ENCODE measurements at places on chromosomes 16 and 17.

GRCh38 chr16:49108611-49109010, 173.0 kb downstream of the CBLN1 start:
- no peak for DNase-seq

DNA sequence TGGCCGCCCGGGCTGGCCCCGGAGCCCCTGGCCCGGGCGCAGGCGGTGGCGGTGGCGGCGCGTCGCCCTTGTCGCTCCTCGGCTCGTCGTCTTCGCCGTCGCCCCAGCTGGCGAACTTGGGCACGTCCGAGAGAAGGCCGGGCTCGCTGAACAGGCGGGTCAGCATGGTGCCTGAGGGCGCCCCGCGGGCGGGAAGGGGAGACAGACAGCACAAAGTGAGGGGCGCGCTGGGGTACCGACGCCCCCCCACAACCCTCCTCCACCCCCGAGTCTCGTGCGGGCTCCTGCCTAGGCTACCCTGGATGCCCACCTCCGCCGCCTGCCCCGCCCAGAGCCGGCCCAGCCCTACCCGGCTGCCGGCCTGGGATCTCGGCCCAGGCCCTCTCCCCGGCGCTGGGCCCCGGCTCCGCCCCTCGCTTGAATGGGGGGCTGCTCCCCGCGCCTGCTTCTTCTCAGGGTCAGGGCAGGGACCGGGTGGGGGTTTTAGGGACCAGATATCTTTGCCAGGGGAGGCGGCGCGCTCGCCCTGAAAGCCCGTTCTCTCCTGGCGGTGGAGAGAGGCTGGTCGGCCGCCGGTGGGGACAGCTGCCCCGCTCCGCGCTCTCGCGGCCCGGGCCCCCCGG, 1.2 kb downstream of the NEUROD2 start:
- no peak for DNase-seq

DNA sequence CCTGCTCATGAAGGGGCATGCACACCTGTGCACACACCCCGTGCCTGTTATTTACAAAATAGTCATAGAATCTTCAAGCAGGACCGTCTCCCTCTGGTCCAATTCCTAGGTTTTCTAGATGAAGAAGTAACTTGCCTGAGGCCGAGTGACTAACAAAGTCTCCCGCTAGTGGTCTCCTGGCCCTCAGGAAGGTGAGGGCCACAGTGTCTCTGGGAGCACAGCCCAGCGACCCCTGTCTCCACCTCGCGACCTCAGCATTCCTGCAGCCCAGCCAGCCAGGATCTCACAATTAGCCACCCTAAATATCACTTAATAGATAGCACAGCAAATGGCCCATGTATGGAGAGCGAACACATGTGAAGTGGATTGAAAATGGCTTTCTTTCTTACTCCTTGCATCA, 30.5 kb upstream of the CACNG1 start:
- no peak for DNase-seq

GRCh38 chr17:77507111-77507885, 366.5 kb downstream of the SEC14L1 start:
- DNase-seq: peak; percentile 7

DNA sequence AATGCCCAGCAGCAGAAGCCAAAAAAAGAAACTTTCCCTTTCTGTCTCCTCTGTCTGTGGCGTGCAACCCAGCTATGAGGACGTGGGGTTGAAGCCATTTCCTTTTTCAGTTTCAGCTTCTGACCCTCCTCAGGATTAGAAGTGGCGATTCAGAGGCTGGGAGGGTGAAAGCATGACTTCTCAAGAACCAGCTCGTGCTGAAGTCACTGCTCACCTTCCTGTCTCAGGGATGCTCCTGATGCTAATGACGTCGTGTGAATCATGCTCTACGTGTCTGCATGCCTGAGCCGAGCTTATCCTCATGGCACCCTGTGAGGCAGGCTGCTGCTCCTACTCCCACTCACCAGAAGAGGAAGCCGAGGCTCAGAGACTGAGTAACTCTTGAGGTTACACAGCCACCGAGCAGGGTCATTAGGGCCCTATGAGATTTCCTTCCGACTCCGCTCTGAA, 5.7 kb upstream of the LPO start:
- DNase-seq: peak; percentile 35

GRCh38 chr16:81410643-81411293, 33.8 kb upstream of the CMIP start:
- no peak for DNase-seq

GRCh38 chr17:33750943-33751701, 458.0 kb upstream of the ASIC2 start:
- peak; percentile 52 for DNase-seq

- DNase-seq: no peak
Observed at GRCh38 chr16:11877374-11877773, 26.0 kb upstream of the RSL1D1 start.

DNA sequence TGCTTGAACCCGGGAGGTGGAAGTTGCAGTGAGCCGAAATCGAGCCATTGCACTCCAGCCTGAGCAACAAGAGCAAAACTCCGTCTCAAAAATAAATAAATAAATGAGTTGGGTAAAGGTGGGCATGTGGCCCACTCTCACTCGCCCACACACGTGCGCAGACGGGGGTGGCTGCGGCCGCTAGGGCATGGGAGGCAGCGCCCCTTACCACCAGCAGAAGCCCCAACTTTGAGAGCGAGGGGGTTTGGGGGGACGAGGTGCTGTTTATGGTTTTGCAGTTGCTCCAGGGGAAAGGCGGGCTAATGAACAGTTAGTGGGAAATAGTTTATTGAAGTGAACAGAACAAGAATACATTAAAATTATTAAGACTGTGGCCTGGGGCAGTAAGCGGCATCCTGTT, 14.9 kb upstream of the RBFOX3 start:
- no peak for DNase-seq

DNA sequence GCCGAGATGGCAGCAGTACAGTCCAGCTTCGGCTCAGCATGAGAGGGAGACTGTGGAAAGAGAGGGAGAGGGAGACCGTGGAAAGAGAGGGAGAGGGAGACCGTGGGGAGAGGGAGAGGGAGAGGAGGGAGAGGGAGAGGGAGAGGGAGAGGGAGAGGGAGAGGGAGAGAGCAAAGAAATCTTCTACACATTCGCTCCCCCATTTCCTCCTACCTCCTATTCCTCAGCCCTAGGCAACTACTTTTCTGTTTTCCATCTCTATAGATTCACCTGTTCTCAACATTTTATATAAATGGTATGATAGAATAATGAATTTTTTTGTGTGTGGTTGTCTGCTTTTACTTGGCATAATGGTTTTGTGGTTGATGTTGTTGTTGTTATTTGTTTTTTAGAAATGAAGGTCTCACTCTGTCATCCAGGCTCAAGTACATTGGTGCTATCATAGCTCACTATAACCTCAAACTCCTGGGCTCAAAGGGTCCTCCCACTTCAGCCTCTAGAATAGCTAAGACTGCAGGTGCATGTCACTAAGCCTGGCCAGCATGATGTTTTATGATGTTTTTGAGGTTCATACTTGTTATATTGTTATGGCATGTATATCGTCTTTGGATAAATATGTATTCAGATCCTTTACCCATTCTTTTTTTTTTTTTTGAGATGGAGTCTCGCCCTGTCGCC, 6.0 kb upstream of the PRPF8 start:
- DNase-seq: no peak

- DNase-seq: no peak
Observed at GRCh38 chr17:6969323-6969726, 26.5 kb upstream of the ALOX12 start.

- no peak for DNase-seq
Observed at GRCh38 chr17:14959106-14959648, 305.9 kb downstream of the PMP22 start.

- no peak for DNase-seq
Observed at GRCh38 chr16:9165681-9166080, 74.2 kb downstream of the HAPSTR1 start.

- DNase-seq: no peak
Observed at GRCh38 chr16:11250786-11251524, 5.0 kb downstream of the SOCS1 start.

DNA sequence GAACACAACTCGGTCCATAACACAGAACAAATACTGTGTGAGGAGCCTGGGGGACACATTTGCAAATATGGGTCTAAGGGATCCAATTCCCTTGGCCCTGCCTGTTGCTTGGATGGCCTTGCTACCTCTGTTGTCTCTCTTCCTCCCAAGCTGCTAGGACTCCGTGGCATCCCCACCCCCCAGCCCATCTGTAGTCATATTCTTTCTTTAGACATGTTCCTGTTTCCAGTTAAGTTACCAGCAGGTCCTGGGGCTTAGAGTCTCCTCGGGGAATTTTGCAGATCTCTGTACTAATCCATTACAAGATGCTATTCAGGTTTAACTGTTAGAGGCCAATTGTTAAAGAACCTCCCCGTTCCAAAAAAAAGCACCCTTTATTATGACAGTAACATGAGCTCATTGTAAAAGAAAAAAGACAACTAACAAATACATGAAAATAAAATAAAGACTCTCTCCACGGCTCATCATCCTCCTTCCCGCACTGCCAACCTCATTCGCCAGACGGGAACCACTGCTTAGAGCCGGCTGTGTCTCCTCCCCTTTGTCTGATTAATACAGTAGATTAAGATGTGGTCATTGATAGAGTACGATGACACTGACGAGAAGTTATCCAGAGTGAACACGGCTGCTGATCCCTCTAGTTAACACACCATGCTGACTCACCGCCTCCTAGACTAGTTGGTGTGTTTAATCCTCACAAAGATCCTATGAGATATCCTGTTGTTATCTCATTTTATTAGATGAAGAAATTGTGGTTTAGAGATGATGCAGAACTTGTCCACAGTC, 22.2 kb downstream of the HS3ST4 start:
- no peak for DNase-seq

- peak; percentile 56 for DNase-seq
Observed at GRCh38 chr16:12902511-12903372, 1.3 kb downstream of the SHISA9 start.

GRCh38 chr17:78737332-78737731, 44.7 kb downstream of the CYTH1 start:
- DNase-seq: peak; percentile 69

DNA sequence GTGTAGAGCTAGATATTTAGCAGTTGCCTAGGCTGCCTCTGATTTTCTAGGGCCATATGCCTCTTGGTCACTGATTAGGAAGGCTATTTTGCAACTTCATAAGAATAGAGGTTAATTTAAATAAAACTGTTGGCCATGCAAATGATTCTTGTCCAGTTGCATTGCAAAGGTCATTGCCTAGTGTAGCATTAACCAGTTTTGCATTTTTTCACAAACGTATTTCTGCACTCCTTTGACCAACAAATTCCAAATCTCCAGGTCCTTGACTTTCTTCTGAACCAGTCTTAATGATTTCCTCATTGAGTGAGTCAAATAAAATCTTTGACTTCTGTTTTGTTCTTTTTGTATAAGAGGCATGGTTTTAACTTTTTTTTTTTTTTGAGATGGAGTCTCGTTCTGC, 33.5 kb downstream of the ERCC4 start:
- DNase-seq: no peak

- no peak for DNase-seq
Observed at GRCh38 chr17:41340494-41340893, 10.1 kb downstream of the KRT33A start.

DNA sequence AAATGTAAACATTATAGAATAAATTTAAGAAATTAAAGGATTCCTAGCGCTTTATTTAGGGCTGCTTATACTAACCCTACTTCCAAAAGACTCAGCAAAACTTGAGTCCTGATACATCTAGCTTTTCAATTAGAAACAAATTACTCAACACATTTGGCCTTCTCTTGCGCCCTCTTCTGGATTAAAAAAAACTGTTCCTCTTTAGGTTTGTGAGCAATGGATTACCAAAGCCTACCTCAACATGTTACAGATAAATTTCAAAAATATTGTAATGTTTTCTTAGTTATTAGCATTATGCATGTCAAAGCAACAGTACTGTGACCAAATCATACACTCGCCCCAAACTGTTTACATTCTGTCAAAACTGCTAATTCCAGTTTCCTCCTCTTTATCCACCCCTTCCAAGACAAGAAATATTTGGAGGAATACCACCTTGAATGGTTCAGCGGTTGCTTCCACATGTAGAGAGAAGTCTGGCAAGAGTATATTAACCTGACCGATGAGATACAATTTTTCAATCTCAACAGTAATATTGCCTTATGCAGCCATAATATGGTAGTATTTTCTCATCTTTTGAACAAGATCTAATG, 2.7 kb downstream of the NUFIP2 start:
- DNase-seq: peak; percentile 77

DNA sequence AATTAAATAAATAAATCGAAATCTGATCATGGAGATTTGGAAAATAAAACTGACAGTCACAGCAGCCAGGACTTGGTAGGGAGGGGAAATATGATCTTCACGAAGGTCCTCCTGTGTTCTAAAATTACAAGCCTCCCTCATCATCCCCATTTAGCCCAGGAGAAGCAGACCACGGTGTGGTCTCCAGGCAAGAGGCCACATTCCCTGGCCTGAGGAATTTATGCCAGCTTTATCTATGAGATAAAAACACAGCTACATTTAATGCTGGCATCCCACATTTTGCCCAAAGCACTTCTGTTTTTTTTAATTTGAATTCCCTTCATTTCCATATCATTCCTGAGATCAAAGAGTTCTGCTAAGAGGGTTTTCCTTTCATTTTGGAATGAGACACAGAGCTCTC, 43.2 kb downstream of the ABCC12 start:
- no peak for DNase-seq

DNA sequence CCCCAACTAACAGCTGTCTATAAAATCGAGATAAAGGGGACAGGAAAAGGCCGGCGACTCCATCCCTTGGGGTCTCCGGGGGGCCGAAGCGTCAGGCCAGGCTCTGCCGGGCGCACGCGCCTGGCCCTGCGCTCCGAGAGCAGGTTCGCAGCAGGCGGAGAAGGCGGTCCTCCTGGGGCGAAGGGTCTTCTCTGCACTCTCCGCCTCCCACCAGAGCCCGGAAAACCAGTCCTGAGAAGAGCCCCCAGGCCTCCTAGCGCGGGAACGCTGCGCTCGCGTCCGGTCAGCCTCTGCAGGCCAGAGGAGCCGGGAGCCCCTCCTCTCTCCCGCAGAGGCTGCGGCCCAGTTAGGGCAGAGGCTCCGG, 5.1 kb downstream of the FOXF1 start:
- no peak for DNase-seq

DNA sequence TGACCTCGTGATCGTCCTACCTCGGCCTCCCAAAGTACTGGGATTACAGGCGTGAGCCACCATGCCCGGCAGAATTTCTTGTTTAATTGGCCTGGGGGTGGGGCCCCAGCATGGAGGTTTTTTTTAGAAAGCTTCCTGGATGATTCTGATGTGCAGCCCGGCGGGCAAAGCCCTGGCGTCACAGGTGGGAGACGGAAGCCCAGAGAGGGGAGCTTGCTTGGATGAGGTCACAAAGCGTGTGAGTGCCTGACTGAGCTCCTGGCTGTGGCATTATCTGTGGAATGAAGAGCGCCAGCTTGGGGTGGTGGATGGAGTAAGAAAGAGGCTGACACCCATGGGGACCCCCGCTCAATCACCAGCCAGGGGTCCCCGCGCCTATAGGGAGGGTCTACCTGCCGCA, 4.1 kb downstream of the VASN start:
- no peak for DNase-seq

DNA sequence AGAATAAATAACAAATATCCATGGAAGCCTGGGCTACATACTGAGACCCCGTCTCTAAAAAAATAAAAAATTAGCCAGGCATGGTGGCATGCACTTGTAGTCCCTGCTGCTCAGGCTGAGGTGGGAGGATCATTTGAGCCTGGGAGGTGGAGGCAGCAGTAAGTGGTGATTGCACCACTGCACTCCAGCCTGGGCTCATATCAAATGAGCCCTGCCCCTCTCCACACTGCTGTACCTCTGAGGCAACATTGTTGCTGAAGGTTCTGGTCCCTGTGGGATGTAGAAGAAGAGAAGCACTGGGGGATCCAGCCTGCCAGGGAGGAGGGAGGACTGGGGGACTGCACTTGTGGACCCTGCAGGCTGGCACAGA, 11.4 kb upstream of the ARHGAP23 start:
- no peak for DNase-seq
